ENCODE measurements at places on chromosomes 7 and 10. TPM values are rescaled to one million over a fixed set of nuclear protein-coding genes. Genes with fewer than 3 reads are reported as not detected.

The VSIR gene
- total RNA-seq, result 85.9 TPM

The MSMB gene
- not detected for total RNA-seq

The ANKRD2 gene
- total RNA-seq, result 2.4 TPM

The KLF14 gene
- total RNA-seq, result not detected

The SPDYE5 gene
- total RNA-seq, result not detected

The GIMAP6 gene
- 29.3 TPM for total RNA-seq

The SLC25A13 gene
- total RNA-seq, result 39.7 TPM

The ADCY1 gene
- 1.6 TPM for total RNA-seq

The TFR2 gene
- total RNA-seq, result 0.20 TPM
